ENCODE measurements at places on chromosomes 2 and 18.

- DNase-seq: no peak
Measured at GRCh38 chr2:41965909-41966295, 81.9 kb upstream of the PKDCC start.

GRCh38 chr2:79087785-79088364, at the start of gene REG1B:
TSS of gene REG1B (minus strand) at chr2:79087993. CDS start at chr2:79087612, 381 bp downstream.
- DNase-seq: no peak

DNA sequence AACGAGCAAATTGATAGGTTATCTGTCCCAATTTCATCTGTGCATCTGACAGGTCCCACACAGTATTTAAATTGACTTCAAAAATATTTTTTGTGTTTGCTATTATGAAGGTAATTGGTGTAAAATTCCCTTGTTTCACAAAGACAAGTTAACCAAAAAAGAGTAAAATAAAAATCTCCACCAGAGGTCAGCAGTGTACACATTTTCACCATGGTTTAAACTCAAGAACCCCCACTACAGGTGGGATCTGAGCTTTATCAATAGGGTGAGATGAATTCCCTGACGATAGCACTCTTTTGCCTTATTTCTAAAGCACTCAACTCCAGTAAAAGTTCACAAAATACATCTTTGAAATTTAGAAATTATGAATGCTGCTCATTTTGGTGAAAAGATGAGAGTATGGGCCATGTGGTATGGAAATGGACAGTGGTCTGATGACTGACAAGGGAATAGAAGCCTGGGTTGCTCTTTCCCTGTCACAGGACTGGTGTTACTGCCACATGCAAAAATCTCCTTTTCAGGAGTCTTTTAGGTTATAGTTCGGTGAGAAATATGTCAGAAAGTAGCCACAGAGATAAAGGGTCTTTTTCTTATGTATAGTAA, 68.0 kb downstream of the SERPINB8 start:
- DNase-seq: no peak

GRCh38 chr2:148622366-148622765, 22.2 kb upstream of the EPC2 start:
- DNase-seq: no peak

DNA sequence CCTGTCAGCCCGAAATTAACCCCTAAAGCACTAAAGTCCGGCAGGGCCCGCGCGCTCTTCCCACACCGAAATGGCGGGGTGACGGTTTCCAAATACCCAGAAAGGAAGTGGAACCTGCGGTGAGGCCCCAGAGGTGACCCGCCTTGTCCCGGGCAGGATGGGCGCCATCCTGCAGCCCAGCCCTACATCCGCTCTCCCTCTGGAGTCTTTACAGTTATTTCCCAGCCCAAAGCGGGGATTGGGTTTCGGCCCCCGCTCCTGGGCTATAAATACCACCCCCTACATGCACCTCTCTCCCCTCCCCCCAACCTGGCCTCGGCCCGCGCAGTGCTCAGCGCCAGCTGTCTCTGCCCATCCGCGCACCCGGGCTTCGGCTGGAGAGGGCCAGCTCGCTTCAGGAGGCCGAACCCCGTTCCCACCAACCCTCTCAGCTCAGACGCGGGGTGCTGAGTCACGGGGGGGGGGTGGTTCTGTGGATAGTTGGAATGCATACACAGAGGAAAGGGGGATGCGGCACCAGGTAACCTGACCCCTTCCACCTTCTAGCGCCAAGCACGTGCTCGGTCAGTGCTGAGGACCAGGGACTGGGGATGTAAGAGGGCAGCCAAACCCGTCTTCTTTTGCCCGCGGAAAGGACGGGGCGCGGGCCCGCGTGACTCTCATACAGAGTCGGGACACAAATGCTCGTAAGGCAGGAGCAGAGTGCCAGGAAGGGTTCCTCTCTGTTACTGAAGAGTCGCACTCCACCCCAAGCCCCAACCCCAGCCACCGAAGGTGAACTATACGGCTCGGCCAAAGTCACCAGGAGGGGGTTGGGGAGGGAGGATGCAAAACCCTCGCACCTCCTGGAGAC, at the start of gene TUBA4B:
Gene TUBA4B, plus strand, starts transcription at position 344 of the 853 bp plus-strand sequence. Its CDS starts 165 bp downstream, at position 509.
- no peak for DNase-seq

DNA sequence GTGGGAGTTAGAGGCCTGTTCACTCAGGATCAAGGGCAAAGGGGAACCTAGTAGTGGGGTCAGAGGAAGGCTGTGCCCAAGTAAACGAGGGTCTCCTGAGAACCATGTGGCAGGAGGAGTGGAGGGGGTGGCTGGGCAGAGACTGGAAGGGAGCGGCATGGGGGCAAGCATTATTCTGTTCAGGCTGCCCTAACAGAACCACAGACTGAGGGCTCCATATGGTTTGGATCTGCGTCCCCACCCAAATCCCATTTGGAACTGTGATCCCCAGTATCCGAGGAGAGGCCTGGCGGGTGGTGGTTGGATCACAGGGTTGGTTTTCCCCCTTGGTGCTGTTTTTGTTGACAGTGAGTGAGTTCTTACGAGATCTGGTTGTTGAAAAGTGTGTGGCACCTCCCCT, 287.0 kb downstream of the PHLPP1 start:
- no peak for DNase-seq

DNA sequence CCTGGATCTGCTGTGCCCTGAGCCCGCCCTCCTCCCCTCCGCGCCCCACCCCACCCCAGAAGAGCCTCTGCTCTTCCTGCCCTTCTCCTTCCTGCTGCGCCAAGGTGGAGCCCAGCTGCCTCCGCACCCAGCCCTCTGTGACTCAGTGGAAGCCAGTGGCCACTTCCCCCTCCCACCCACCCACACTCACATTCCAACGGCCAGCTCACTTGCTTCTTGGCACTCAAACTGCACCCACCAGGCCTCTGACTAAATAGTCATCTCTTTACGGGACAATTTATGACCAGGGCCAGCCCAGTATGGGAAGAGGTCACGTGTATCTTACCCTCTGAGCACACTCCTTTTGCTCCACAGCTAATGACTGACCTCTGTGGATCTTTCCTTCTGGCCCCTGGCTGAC, 150.4 kb upstream of the SLC1A4 start:
- DNase-seq: no peak

GRCh38 chr2:216992056-216992675, 132.3 kb upstream of the TNP1 start:
- no peak for DNase-seq

- DNase-seq: no peak
Measured at GRCh38 chr2:70959851-70960832, 18.3 kb upstream of the ANKRD53 start.

- no peak for DNase-seq
Measured at GRCh38 chr2:147826278-147827087, 18.3 kb upstream of the ACVR2A start.

DNA sequence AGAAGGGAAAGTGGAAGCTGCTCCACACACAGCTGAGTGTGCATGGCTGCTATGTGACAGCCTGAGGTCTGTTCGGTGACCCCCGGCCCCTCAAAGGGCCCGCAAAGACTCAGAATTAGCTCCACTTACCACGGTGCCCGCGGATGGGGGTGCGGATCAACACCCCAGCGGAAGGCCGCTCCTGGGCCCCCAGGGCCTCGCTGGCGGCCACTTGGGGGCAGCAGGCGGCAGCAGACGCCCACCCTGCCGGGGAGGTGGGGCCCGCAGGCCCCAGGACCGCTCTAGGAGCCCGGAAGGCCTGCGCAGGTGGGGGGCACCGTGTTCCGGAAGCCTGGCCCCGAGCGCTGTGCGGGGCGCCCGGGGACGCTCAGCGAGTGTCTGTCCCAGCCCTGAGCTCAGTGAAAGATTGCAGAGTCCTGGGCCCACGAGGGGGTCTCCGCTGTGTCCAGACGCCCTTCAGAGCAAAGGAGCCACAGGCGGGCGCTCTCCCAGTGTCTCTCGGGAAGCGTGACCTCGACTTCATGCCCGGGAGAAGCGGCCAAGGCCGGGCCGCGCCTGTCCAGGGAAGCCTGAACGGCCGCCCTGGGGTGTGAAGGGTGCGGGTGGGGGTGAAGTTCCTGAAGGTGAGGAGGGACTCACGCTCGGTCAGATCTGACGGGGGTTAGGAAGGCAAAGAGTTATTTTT, 118.7 kb downstream of the VAPA start:
- DNase-seq: peak; percentile 13

- DNase-seq: no peak
Measured at GRCh38 chr2:207937823-207938222, 87.5 kb downstream of the PLEKHM3 start.

- no peak for DNase-seq
Measured at GRCh38 chr2:237429753-237430152, 15.8 kb upstream of the COL6A3 start.

GRCh38 chr2:162710287-162710890, 128.2 kb downstream of the KCNH7 start:
- DNase-seq: no peak

- DNase-seq: no peak
Measured at GRCh38 chr18:12606592-12607315, 51.2 kb downstream of the SPIRE1 start.

- no peak for DNase-seq
Measured at GRCh38 chr2:25369439-25369838, 27.7 kb upstream of the DNMT3A start.

- no peak for DNase-seq
Measured at GRCh38 chr2:102606353-102606752, 13.0 kb upstream of the SLC9A2 start.

- no peak for DNase-seq
Measured at GRCh38 chr18:55585920-55586561, 2.0 kb downstream of the TCF4 start.

- no peak for DNase-seq
Measured at GRCh38 chr2:40592218-40592617, 140.3 kb upstream of the SLC8A1 start.

DNA sequence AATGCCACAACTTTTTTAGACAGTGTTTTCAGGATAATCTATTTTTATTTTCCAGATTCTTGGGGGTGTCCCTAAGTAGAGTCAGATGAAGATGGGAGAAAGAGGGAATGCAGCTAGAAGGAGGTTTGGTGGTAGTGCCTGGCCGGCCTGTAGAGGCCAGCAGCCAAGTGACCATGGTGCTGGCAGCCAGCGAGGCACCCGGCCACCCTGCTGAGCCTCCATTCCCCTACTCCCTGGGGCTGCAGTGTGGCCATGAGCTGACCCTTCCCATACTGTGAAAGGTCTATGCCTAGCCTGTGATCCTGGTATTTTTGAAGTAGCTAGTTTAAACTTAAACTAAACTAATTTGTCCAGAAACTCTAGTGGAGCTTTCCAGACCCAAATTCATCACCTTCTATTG, 268.6 kb downstream of the CYRIA start:
- no peak for DNase-seq

- DNase-seq: no peak
Measured at GRCh38 chr2:109196081-109196875, 67.3 kb downstream of the SH3RF3 start.

DNA sequence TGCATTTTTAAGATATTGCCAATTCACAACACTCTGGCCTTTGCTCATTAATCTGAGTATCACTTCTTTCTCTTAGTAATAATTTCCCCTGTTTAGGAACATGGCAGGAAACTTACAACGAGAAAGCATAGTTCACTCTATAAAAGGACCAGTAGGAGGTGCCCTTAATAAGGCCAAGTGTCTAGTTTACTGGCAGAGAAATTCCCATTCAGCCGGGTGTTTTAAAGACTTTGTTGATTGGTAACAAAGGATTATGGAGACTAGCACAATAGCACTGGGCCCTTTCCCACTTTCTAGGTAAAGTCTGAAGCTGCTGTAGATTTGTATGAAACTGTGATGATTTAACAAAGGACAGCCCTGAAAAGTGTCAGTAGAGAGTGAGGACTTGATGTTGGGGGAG, 3.1 kb downstream of the DCC start:
- DNase-seq: no peak

- no peak for DNase-seq
Measured at GRCh38 chr18:31942291-31942998, 483 bp downstream of the TRAPPC8 start.

GRCh38 chr2:136156411-136156810, 38.5 kb upstream of the CXCR4 start:
- DNase-seq: no peak

DNA sequence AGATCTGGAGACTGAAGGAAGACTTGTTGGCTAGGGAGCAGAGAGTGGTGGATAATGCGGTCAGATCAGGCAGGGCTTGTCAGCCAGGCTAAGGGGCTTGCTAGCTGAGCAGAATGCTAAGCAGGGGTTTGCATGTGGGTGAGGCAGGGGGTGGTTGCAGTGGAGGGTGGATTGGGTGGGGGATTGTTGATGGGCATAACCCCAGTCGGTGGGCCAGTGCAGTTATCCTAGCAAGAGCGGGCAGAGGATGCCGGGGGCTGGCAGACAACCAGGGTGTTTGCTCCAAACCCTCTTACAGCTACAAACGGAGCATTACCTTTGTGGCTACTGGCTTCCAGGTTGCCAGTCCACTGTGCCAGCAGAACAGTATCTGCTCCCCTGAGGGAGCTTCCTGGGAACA, 131.5 kb upstream of the LGALSL start:
- no peak for DNase-seq

- DNase-seq: no peak
Measured at GRCh38 chr2:190722061-190722759, 73.3 kb downstream of the NAB1 start.

- no peak for DNase-seq
Measured at GRCh38 chr2:84959095-84959565, 11.8 kb upstream of the KCMF1 start.

DNA sequence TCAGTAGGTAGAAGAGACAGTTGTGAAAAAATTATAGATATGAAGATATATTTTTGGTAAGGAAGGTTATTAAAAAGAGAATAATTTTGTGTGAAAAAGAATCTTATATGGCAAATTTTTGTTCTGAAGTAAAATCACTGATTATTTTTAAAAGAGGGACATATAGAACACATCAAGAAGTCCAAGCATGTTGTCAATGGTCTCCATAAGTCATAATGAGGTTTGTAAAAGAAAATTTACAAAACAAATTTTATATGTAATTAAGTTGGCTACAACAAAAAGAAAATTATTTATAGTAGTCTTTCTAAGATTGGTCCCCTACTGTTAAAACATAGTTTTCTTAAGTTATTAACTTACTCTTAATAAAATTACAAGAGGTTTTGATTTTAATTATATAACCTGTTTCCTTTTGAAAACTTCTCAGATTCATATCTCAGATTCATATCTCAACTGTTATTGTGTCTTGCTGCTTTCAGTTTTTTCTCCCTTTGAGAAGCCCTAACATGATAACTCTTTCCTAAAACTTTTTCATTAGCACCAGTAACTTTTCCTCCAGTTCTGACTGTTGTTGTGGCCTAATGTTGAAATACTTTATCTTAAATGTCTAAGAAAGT, 81.2 kb downstream of the SH3YL1 start:
- DNase-seq: no peak

- no peak for DNase-seq
Measured at GRCh38 chr18:55213586-55213985, 254.3 kb upstream of the CCDC68 start.

DNA sequence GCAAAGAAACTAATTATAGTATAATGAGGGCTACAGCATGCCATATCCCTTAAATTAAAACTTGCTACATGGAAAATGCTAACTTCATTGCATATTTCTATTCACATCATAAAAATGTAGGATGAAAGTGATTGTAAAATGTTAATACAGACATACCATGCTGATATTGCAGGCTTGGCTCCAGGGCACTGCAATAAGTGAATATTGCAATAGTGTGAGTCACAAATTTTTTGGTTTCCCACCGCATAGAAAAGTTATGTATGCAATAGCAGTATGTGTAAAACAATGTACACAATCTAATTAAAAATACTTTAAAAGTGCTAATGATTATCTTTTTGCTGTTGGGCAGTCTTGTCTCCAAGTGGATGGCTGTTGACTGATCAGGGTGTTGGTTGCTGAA, 162.1 kb downstream of the CD8B2 start:
- no peak for DNase-seq

- DNase-seq: no peak
Measured at GRCh38 chr18:10249270-10249669, 205.2 kb upstream of the APCDD1 start.

All from stimulated activated CD8-positive, alpha-beta memory T cell treated with anti-CD3 and anti-CD28 coated beads, Interleukin-7, amount 100 ng/mL, for 24 hours (primary cell).